ENCODE measurements at places on chromosomes 3 and 15. TPM values are rescaled to one million over a fixed set of nuclear protein-coding genes. Genes with fewer than 3 reads are reported as not detected.

Gene PLS1
- 3.8 TPM for total RNA-seq

Gene CFAP100
- total RNA-seq, result not detected

Gene SLC38A3
- total RNA-seq, result not detected

Gene TMCO5A
- not detected for total RNA-seq

Gene UACA
- total RNA-seq, result 0.33 TPM

Gene LRRC3B
- not detected for total RNA-seq

Gene TMEM212
- total RNA-seq, result not detected

Gene KBTBD13
- not detected for total RNA-seq

Gene CLDN16
- not detected for total RNA-seq

Gene CPB1
- total RNA-seq, result 6.5 TPM

Gene PPIP5K1
- 31.6 TPM for total RNA-seq

Gene AADACL2
- total RNA-seq, result not detected

Gene KIF15
- total RNA-seq, result 6.1 TPM

Gene CADM2
- not detected for total RNA-seq

Gene LYSMD4
- total RNA-seq, result 5.5 TPM

Gene VEPH1
- total RNA-seq, result not detected

Gene NPHP3
- 6.7 TPM for total RNA-seq

Gene PIGZ
- 0.34 TPM for total RNA-seq

Gene PLA2G4F
- not detected for total RNA-seq

Gene RASGRP1
- 36.9 TPM for total RNA-seq

Gene BOC
- total RNA-seq, result 0.35 TPM

Gene BCL6
- 35.7 TPM for total RNA-seq

Gene ZNF774
- 0.46 TPM for total RNA-seq

Gene SLC28A1
- not detected for total RNA-seq

Gene ZBTB11
- total RNA-seq, result 24.1 TPM

Gene BUB1B
- 12.1 TPM for total RNA-seq

Gene C3orf70
- total RNA-seq, result 0.05 TPM

Gene PLCB2
- total RNA-seq, result 50.3 TPM

Gene SLC6A20
- total RNA-seq, result not detected

Gene NRROS
- 18.5 TPM for total RNA-seq

Gene SLC2A2
- 0.18 TPM for total RNA-seq

Gene CLSTN2
- 0.03 TPM for total RNA-seq

Gene KIAA1143
- total RNA-seq, result 40.7 TPM

Gene SAMD7
- total RNA-seq, result not detected

Gene APEH
- 171 TPM for total RNA-seq

Gene ATP2B2
- total RNA-seq, result not detected

Gene MAP1A
- total RNA-seq, result 1.2 TPM

Gene EFHB
- 0.71 TPM for total RNA-seq

Gene FOXL2NB
- not detected for total RNA-seq

Gene ECE2
- total RNA-seq, result not detected

Gene ZNF80
- total RNA-seq, result 0.29 TPM

Gene GOLGA8G
- not detected for total RNA-seq

Gene MESD
- 22.2 TPM for total RNA-seq

Gene GABRB3
- 0.19 TPM for total RNA-seq

Gene ARGFX
- not detected for total RNA-seq
